ENCODE measurements at places on chromosomes 5 and 9.
A peak's percentile ranks its signal among the peaks of the same experiment; 100 is the strongest.

GRCh38 chr5:102755686-102756371 lies 724 bp downstream of the PAM start:
- DNase-seq, result peak; percentile 82

GRCh38 chr9:126502417-126503332 lies 111.1 kb upstream of the LMX1B start:
- no peak for DNase-seq

GRCh38 chr5:108521841-108522506 lies 140.1 kb upstream of the FBXL17 start:
- peak; percentile 33 for DNase-seq

GRCh38 chr5:62686692-62687091 lies 108.1 kb downstream of the LRRC70 start:
- DNase-seq, result no peak

- no peak for DNase-seq
These were observed 1338.6 kb upstream of the ACO1 start for GRCh38 chr9:31045810-31046209.

DNA sequence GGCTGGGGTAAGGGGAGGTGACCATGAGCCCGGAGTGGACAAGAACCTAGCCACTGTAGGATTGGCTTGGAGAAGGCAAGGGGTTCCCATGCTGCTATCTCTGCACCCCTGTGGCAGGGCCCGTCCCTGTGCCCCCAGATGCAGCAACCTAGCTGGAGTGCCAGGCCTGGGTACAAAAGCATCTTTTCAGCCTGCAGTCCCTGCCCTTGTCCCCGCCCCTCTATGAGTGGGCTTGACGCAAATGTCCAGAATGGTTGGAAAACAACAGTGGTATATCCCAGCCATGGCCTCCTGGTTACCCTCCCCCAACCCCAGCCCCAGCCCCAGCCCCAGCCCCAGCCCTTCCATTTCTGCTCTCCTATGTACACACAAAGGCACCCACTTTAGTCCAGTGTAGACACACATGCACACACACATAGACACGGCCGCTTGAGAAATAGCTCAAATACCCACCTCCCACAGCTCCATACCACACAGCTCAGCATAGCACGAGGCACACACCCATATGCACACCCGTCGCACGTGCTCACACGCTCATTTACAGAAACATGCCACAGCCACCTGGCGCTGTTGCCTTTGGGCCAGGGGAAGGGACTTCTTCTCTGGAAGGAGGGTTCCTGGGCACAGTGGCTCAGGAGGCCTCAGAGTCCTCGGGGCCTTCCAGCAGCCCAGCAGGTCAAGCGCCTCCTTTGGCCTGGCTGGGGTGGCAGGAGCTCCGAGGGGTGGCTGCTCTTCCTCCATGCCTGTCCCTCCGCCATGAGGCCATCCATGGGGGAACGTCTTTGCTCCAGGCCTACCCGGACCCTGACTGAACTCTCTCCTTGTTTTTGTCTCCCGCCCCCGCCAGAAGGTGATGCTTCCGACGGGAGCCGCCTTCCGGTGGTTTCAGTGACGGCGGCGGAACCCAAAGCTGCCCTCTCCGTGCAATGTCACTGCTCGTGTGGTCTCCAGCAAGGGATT lies 34.1 kb downstream of the CXXC5 start:
- no peak for DNase-seq

DNA sequence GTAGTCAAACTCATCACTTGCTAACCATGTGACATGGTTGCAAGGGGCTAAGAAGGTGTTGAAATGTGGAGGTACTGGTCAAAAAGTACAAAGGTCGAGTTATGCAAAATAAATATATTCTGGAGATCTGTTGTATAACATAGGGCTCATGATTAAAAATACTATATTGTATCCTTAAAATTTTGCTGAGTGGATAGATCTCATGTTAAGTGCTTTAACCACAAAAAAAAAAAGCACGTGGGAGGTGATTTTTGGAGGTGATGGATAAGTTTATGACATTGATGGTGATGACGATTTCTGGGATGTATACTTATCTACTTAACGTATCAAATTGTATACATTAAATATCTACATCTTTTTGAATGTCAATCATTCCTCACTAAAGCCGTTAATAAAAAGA lies 96.2 kb upstream of the PAPPA start:
- no peak for DNase-seq

- no peak for DNase-seq
These were observed 111.4 kb downstream of the C9orf50 start for GRCh38 chr9:129509533-129509928.

DNA sequence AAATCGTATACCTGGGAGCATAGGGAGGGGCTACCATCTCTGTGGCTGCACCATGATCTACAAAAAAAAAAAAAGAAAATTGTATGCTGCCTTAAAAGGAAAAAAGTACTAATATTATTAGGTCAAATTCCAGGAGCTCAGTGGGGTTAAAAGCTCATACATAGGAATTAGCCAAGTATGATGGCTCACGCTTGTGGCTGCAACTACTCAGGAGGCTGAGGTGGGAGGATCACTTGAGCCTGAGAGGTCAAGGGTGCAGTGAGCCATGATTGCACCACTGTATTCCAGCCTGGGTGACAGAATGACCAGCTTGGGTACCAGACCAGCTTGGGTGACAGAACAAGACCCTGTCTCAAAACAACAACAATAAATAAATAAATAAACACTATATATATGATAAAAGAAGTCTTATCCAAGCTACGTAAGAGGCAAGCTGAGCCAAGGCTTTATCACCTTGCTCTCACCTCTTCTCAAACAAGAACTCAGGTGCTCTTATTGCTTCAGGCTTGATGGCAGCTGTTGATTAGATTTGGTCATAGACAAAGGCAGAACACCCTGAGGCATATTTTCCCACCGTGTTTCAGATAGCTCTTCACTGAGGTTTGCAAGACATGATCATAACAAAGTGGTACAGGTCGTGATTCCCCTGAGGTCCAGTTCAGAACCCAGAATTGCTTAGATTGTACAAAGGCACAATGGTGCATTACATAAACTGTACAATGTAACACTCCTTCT lies 3.3 kb upstream of the FBXW11 start:
- DNase-seq, result peak; percentile 35

DNA sequence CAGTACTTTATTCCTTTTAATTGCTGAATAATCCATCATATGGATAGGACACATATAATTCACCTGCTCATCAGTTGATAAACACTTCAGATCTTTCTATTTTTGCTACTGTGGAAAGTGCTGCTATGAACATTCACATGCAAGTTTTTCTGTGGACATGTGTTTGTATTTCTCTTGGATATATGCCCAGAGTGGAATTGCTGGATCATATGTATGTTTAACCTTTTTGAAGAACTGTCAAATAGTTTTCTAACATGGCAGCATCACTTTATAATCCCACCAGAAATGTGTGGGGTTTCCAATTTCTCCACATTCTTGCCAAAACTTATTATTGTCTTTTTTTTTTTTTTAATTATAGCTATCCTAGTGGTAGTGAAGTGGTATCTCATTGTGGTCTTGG lies 15.1 kb downstream of the CARTPT start:
- DNase-seq, result peak; percentile 2

DNA sequence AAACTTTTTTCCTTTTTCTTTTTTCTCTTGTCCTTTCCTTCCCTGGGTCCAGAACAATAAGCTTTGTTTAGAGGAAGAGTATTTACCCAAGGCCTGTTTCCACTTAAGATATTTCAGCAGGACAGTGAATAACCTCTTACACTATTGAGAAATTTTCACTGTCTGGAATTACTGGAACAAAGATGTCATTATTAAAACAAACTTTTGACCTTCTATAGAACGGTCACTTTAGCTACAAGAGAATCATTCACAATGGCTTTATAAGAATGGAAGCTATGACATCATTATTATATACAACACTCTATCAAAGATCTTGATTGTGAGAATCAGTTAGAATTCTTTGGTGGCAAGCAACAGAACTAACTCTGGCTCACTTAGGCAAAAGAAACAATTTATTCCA lies 22.0 kb upstream of the ARHGAP26 start:
- no peak for DNase-seq

DNA sequence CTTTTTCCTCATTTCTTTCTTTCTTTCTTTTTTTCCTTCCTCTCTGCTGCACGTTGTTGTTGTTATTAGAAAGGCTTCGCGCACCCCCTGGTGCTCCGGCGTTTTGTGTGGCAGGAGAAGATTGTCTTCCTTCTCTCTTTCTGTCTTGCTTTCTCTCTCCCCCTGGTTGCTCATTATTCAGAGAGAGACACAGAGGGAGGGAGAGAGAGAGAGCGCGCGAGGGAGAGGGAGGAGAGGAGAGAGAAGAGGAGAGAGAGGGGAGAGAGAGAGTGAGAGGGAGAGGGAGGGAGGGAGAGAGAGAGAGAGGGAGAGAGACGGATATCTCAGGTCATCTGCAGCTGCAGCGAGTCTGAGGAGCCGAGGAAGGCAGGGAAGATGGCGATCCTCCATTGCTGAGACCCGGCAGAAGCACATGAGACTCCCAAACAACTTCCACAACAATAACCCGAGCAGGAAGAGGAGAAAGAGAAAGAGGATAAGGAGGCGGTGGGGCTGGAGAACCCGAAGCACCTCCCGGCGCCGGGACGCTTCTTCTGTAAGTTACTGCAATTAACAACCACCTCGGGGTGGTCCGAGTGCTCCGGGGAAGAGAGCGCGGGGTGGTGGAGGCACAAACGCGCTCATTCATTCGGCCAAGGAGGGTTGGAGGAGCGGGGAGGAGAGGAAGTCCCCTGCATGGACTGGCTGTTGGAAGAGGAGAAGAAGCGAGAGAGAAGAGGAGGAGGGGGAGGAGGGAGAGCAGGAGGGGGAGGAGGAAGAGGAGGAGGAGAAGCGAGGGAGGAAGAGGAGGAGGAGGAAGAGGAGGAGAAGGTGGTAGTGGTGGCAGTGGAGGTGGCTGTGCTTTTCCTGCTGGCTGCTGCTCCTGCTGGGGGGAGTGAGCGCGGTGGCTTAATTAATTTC lies at the start of gene ZNF462:
Gene ZNF462, plus strand, starts transcription at position 346 of the 900 bp plus-strand sequence. CDS start 60,218 bp downstream, outside the sequence.
- peak; percentile 67 for DNase-seq

DNA sequence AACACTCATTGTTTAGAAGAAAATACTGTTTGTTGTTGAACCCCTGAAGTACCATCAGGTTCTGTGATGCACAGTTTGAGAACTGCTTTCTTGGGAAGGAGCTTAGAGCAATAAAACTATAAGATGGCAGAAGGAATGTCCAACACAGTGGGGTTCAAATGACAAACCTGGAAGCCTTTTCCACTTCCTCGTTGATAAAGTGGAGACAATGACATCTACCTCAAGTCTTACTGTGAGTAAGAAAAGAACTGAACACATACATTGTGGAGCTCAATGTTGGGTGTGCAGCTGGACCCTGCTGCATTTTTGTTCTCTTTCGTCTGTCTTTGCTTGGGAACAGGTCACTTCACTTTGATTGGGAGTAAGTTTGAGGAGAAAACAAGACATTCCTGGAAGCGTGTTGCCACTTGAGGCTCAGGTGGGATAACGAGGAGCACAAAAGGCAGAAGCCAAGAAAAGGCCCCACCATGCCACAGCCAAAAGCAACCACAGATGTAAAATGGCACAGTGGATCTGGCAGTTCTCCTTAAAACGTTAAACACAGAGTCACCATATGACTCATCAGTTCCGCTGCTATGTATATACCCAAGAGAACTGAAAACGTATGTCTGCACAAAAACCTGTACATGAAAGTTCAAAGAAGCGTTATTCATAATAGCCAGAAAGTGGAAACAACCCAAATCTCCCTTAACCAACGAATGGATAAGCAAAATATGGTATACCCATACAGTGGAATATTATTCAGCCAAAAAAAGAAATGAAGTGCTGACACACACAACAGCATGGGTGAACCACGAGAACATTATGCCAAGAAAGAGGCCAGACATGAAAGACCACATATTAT lies 42.9 kb upstream of the SUB1 start:
- DNase-seq, result no peak

GRCh38 chr5:717143-717542 lies 24.0 kb upstream of the TPPP start:
- DNase-seq, result no peak

GRCh38 chr5:12570688-12571087 lies 666.4 kb upstream of the CTNND2 start:
- DNase-seq, result no peak

- DNase-seq, result no peak
These were observed 37.8 kb downstream of the B4GALT1 start for GRCh38 chr9:33129251-33129885.

- DNase-seq, result peak; percentile 66
These were observed 211.6 kb downstream of the MSX2 start for GRCh38 chr5:174935854-174936474.

DNA sequence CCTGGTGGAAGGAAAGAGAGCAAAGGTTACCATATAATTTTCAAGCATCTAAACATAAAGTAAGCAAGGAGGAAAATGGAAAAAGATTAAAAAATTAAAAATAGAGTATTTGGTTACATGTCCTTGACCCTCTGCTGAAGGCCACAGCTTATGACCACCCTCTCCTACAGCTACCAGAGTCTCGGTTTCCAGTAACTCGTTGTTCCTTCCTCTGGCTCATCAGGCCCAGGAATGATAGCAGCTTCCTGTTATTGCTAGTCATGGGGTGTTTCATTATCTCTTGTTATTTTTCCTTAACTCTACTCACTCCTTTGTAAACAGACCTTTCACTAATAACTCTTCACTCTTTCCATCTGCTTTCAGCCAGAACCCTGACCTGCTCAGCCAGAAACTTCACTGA lies 102.2 kb downstream of the YTHDC2 start:
- DNase-seq, result no peak

DNA sequence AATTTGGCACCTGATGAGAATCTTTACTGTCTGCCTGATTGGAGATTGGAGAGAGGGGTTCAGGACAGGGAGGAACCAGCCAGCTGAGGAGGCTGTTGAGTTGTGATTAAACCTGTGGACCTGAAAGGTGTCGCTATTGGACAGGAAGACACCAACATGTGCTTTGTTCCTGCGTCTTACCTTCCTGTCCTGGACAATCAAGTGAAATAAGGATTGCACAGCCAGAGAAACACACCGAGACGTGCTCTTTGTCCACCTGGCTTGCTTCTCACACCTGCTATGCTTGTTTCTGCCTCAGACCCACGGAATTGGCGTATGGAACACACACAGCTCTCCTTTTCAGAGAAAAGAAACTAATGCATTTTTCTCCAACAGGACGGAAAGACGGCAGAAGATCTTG lies 57.7 kb upstream of the CTSL start:
- DNase-seq, result no peak

- DNase-seq, result no peak
These were observed 957.8 kb upstream of the CTNND2 start for GRCh38 chr5:12861886-12862654.

GRCh38 chr5:131367219-131367860 lies 103.5 kb downstream of the CDC42SE2 start:
- DNase-seq, result no peak

GRCh38 chr5:36876965-36877666 lies 547 bp downstream of the NIPBL start:
- DNase-seq, result peak; percentile 71

Measured in NCI-H345 (cell line).